Glutamatergic neuron (in vitro differentiated cells): ENCODE measurements at places on chromosomes 2 and 18. TPM values are rescaled to one million over a fixed set of nuclear protein-coding genes. Genes with fewer than 3 reads are reported as not detected.

- no peak for DNase-seq
Observed at GRCh38 chr2:173028141-173028540, 47.5 kb upstream of the MAP3K20 start.

DNA sequence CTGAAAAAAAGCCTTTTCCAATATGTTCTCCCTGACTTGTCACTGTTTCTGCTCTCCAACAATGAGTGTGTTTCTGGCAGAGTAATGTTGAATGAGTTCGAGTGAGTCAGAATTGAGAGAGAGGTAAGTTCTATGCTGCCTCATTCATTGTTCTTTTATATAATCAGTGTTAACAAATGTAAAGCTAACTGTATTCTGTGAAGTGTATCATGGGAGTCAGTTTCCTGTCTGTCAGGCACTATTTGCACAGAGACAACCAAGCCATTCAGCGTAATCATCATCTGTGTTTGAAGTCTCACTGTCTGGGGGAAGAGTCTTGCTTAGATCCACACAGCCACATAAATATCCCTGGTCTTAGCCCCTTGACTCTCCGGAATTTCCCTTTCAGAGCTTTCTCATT, 22.0 kb upstream of the UPP2 start:
- no peak for DNase-seq

The ARL4C gene
- total RNA-seq, result 23.2 TPM

DNA sequence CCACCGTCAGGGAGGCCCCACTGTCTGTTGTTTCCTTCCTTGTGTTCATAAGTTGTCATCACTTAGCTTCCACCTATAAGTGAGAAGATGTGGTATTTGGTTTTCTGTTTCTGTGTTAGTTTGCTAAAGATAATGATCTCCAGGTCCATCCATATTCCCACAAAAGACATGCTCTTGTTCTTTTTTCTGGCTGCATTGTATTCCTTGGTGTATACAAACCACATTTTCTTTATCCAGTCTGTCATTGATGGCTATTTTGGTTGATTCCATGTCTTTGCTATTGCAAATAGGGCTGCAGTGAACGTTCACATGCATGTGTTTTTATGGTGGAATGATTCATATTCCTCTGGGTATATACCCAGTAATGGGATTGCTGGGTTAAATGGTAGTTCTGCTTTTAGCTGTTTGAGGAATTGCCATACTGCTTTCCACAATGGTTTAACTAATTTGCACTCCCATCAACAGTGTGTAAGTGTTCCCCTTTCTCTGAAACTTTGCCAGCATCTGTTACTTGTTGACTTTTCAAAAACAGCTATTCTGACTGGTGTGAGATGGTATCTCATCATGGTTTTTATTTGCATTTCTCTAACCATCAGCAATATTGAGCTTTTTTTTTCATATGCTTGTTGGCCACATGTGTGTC, 156.6 kb upstream of the NOSTRIN start:
- DNase-seq, result no peak

GRCh38 chr18:615773-616172, 19.0 kb downstream of the CLUL1 start:
- DNase-seq, result no peak
